Osteoblast (primary cell): ENCODE measurements at places on chromosomes 1 and 21.

- DNase-seq, result no peak
These were observed 77.9 kb downstream of the TENT5C start for GRCh38 chr1:117683571-117684285.

- no peak for DNase-seq
These were observed 147.7 kb downstream of the HUNK start for GRCh38 chr21:32020564-32020963.

- DNase-seq, result no peak
These were observed 96.7 kb downstream of the SYT2 start for GRCh38 chr1:202613571-202613970.

- DNase-seq, result no peak
These were observed 361.9 kb downstream of the TTLL7 start for GRCh38 chr1:83637009-83637408.

DNA sequence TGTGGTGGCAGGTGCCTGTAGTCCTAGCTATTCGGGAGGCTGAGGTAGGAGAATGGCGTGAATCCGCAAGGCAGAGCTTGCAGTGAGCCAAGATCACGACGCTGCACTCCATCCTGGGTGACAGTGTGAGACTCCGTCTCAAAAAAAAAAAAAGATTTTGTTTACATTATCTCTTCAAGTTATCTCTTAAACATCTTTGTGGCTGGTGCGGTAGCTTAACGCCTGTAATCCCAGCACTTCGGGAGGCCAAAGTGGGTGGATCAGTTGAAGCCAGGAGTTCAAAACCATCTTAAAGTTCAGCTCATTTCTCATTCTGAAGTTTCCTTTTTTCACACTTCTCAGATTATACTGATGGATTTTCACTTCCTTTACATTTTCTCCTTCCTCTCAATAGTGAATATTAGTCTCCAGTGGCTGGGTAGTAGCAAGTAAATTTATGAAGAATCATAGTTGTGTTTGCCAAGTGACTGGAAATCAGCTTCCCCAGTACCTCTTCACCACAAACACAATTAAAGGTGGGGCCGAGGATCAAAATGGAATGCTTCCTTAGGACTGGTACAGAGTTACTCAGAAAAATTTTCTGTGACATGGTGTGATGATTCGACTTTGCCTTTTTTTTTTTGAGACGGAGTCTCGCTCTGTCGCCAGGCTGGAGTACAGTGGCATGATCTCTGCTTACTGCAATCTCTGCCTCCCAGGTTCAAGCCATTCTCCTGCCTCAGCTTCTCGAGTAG lies 13.8 kb downstream of the PIP5K1A start:
- DNase-seq, result no peak

- DNase-seq, result no peak
These were observed 9.5 kb downstream of the ATP6V1G3 start for GRCh38 chr1:198530953-198531352.

DNA sequence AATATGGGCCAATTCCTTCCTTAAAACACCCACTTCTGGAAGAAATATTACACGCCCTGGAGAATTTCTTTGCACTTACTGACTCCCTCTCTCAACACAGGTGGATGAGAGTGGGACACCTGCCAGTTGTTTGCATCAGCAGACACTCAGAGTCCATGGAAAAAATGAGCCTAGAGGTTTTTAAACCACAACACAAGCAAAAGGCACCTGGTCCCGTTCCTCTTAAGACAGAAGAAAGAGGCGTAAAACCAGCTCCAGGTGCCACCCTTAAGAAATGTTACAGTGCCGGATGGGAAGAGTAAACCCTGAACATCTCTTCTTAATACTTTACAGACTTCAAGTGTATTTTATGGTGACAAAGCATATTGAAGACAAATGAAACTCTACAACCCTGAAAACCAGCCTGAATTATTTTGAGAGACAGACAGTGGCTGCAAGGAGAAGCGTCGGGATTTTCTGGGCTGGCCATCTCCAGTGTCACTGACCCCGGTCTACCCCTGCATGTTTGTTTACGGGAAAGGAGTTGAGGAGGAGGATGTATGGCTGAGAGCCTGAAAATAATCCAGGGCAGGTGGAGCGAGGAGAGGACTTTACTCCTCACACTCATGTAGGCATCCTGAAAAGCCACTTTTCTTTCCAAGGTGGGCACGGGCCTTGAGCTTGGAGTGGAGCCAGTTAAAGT lies 7.8 kb upstream of the RIPK4 start:
- no peak for DNase-seq

DNA sequence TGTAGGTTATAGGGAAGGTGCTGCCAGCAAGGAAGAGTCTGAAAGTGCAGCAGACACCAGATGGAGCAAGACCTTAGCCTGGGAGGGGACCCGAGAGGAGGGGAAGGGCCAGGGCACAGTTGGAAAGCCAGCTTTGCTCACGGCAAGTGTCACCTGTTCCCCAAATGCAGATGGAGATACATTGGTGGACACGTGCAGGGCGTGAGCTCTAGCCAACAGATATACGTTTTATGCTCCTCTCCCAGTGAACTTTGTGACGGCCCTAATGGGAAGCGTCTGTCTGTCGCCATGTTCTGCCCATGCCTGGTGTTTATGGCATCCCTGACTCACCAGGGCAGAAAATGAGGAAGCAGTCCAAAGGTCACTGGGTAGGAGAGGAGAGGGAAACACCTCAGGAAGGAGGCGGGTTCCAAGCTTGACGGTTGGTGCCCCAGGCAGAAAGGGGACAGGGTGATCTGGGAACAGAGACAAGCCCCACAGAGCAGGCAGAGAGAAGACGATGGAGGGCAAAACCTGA lies 7.6 kb downstream of the GPA33 start:
- no peak for DNase-seq

DNA sequence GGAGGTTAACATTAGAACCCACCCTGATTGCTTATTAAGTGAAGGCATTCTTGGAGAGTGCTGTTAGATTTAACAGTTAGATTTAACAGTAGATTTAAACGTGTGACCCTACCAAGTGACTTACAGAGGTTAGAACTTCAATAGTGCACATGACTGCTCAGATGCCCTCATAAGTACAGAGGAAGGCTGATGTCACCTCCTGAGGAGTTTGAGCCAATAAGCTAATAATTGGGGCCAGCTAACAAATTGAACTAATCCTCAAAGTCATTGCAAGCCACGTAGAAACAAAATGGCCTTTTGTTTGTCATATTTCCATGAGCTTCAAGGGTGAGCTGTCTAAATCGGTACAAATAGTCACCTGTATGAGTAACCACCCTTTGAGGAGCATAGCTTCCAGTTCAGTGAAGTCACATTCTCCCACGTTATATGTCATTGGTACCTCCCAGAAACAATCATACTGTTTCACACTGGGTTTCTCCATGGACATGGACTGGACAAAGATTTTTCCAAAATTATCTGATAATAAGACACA lies 11.7 kb downstream of the AVPR1B start:
- no peak for DNase-seq

- no peak for DNase-seq
These were observed 39.9 kb upstream of the HMGN1 start for GRCh38 chr21:39388811-39389155.

DNA sequence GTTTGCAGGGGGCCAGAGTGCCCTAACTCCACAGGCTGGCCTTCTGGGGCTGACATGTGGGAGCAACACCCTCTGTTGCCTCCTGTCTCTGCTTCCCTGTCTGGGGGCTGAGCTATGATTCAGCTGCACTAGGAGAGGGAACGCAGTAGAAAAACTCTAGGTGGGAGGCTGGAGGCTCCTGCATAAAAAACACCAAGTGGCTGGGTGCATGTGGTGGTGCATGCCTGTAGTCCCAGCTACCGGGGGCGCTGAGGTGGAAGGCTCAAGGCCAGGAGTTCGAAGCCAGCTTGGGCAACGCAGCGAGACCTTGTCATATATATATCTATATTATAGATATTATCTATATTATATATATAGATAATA lies 5.6 kb downstream of the KIF17 start:
- DNase-seq, result peak; percentile 65

- no peak for DNase-seq
These were observed 67.9 kb upstream of the DMRTA2 start for GRCh38 chr1:50491142-50491541.

DNA sequence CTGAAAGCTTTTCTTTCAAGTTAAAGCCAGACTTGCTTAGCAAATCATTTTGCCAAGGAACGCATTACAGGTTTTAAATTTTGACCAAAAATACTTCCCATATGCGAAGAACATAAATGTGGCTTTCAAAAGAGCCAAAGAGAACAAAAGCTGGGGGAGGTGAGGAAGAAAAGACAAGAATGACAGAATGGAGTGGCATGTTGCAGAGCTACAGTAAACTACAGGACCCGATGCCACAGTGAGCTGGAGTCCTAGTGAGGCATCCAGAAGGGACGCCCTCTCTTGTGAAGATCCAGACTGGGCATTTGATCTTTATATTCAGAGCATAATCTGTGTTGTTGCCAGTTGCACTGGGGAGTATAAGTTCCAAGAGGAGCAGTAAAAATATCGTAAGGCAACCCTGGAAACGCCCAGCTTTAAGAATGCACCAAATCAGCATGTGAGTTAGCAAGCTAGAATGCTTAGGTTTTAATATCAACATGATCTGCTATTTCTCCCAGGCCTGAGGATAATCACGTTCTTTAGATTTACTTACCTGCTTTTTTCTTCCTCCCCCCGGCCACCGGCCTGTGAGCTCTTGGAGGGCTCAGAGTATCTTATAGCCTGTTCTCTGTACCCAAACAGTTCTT lies 48.4 kb upstream of the HOOK1 start:
- DNase-seq, result no peak

DNA sequence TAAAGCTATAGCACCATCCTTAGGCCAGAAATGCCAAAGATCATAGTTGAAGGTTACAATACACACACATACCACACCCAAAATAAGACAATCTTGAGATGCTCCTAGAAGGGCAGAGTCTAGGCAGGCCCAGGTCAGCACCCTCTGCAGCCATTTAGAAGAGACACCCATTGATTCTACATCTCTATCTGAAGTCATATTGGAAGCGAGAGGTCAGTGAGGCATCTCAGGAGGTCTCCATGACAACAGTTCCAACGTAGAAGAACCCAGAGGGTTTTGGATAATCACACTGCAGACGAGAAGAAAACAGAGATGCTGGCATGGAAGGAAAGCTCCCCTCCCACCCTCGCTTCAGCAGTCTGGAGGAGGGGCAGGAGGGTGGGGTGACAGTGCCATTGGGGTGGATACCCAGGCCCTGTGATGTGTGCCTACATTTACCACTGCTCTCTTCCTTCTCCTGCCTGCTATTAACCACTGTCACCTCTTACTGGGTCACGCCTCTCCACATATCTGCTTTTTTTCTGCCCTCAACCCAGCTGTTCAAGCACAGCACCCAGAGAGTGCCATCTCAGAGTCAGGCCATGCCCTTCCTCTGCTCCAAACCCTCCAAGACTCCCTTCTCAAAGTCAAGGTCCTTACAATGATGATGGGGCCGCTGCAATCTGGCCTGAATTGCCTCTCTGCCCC lies 6.2 kb downstream of the TMCO4 start:
- DNase-seq, result no peak

- peak; percentile 87 for DNase-seq
These were observed 17.5 kb upstream of the VSIG8 start for GRCh38 chr1:159879977-159880376.

DNA sequence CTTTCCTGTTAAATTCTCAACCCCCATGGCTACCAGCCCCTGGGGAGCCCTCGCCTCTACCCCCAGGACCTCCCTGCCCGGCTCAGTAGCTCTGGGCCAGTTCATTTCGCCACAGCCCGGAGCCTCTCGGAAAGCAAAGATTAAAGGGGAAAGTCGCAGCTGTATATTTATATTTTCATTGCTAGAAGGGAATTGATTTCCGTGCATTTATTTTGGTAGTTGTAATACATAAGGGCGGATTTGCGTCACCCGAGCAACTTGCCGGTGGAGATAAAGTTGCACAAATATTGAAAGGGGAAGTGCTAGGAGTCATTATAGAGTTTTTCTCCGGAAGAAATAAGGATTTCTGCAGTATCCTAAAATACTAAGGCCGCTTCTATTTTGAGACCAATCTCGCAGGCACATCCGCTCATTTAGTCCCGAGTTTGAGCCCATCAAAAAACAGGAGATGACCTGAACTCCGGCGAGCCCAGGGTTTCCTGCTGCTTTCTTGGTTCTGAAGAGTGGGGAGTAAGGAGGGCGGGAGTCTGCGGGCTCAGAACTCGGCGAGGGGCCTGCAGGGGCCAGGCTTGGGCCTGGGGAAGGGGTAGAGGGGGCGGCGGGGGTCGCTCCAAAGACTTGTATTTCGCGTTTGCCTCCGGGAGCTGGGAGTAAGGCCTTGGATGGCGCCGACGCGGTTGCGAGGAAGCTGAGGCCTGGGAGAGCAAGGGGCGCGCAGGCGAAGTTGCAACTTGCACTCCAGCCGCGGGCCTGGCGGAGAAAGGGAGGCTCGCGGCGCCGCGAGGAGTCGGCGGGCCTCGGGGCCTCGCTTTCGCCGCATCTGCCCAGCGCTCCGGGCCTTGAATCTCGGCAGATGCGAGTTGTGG lies 2.5 kb upstream of the HLX start:
- no peak for DNase-seq

- DNase-seq, result no peak
These were observed 25.0 kb downstream of the RNU5D-1 start for GRCh38 chr1:44705938-44706337.
